H9 (cell line): ENCODE measurements at places on chromosomes 12 and 14. TPM values are rescaled to one million over a fixed set of nuclear protein-coding genes. Genes with fewer than 3 reads are reported as not detected.
A peak's percentile ranks its signal among the peaks of the same experiment; 100 is the strongest.

DNA sequence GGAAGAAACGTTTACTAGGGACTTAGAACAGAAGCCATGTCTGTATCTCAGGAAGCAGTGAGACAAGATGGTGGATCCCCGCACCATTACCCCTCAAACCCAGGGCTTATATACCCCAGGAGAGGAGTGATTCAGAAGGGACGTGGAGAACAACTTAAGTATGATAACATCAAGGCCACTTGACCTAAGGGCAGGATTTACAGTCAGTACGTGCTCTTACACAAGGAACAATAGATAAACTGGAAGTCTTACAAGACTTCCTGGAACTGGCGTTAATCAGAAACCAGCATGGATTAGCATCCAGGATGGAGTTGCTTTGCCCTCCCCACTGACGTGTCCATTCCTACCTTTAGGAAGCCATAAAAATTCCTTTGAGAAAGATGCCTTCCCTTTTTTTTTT lies 8.6 kb upstream of the ETFBKMT start:
- DNase-seq = no peak

- no peak for DNase-seq
Measured at GRCh38 chr14:96201157-96201556, 3.5 kb upstream of the BDKRB2 start.

DNA sequence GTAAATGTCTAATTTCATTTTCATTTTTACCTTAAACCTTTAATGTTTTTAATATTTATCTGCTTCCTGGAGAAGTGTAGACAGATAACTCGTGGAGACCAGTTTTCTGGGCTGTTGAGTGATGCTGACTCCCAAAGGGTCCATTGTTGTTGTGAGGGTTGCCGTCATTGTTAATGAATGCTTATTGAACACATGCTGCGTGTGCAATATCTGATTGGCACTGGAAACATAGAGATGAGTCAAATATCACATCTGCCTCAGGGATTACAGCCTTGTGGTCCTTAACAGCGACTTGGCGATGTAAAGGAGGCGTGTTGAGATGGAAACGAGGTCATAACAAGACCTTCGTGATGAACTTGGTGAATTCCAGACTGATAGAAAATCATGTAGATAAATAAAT lies 85.9 kb downstream of the FBXW8 start:
- no peak for DNase-seq

DNA sequence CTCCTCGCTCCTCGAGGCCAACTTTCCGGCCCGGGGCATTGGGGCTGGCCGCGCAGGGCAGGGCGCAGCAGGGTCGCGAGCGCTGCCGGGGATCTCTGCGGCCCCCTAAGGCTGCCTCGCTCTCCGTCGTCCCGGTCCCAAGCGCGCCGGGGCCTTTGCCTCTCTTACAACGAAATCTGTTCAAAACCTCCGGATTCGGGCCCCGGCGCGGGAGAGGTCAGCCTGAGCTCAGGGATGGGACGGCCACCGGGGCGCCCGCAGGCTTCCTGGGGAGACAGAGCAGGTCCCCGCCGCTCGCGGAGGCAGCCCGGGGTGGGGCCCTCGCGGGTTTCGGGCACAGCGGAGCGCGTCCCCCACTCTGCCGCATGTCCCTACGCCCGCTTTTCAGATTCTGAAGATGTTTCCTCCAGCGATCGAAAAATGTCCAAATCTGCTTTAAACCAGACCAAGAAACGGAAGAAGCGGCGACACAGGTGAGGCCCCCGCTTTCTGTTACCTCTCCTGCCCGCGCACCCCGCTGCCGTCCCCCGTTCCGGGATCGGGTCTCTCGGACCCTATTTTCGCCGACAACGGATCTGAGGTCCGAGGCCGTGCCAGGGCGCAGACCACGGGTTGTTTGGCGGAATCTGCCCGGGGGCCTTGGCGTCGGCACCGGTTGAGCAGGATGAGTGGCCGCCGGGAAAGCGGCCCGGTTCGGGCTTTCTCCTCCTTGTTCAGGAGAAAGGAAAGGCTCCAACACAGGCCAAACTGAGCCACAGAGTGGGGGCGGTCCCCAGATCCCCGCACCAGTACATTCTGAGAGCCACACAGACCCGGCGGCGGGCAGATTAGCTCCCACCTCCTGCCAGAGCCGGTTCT lies 1.8 kb downstream of the VSX2 start:
- peak; percentile 47 for DNase-seq

GRCh38 chr12:7096979-7097378 lies 4.7 kb upstream of the C1R start:
- no peak for DNase-seq

- no peak for DNase-seq
Measured at GRCh38 chr12:325906-326305, 63.2 kb downstream of the KDM5A start.

- DNase-seq = no peak
Measured at GRCh38 chr12:67147447-67147846, 121.7 kb upstream of the CAND1 start.

DNA sequence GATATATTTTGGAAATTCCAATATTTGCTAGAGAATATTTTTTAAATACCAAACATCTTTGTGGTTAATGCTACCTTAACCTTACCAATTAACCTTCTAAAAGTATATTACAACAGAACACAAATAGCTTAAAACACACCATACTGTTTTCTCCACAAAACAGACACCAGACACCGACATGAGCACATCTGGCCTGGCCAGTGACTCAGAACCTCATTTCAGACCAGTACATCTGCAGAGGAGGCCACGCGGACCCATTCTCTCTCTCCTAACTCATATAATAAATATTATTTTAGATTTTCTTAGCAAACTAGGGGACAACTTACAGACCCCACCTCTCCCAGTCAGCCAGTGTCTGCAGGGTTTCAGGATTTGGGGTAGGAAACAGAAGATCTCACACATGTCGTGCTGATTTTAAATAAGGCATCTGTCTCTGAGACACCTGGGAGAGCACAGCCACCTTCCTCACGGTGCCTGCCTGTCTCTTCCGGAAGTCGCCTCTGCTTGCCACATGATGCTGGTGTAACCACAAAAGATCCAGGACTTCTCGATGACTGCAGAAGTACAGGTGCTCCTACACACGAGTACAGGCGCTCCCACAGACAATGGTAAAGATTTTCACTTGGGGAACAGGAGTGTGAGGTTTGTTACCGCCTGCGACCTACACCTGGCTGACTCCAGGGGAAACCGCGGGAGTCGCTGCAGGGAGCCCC lies 9.7 kb upstream of the ANKLE2 start:
- no peak for DNase-seq

DNA sequence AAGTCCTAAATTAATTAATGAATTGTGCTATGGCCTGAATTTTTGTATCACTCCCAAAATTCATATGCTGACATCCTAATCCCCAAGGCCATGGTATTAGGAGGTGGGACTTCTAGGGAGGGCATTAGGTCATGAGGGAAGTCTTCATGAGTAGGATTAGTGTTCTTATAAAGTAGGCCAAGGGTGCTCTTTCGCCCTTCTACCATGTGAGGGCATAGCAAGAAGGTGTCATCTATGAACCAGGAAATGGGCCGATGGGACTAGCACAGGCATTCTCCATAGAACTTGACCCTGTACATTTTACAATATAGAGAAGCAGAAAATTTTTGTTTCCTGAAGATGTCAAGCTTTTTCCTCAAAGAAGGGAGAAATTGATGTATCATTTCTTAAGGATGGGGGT lies 12.5 kb downstream of the SYT10 start:
- DNase-seq = peak; percentile 52

DNA sequence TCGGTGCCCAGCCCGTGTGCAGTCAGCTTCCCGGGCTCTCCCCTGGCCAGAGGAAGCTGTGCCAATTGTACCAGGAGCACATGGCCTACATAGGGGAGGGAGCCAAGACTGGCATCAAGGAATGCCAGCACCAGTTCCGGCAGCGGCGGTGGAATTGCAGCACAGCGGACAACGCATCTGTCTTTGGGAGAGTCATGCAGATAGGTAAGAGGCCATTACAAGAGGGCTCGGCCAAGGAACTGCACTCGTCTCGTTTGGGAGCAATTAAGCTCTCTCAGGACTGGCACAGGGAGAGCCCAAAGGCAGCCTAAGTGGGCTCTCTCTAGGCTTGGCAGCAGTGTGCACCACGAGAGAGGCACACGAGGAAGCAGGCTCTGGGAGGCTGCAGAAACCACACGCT lies 3.7 kb downstream of the WNT5B start:
- DNase-seq = no peak

- DNase-seq = no peak
Measured at GRCh38 chr12:68784015-68784414, 24.0 kb upstream of the MDM2 start.

DNA sequence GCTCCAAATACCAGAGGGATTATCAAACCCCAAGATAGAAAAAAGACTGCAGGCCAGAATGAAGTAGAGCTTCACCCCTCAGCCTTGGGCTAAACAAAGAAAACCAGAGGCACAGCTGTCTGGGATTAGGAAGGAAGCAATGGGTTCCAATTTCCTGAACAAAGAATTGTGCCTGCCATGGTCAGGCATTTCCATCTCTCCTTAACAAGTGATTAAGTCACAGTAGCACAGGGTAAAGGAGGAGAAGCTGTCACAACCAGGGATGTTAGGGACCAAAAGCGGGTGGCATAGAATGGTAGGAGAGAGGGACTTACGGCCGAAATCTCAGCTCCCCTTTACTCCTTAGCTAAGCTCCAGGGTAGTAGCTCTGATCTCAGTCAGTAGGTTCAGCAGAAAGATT lies 33.9 kb downstream of the SPTLC2 start:
- DNase-seq = no peak

DNA sequence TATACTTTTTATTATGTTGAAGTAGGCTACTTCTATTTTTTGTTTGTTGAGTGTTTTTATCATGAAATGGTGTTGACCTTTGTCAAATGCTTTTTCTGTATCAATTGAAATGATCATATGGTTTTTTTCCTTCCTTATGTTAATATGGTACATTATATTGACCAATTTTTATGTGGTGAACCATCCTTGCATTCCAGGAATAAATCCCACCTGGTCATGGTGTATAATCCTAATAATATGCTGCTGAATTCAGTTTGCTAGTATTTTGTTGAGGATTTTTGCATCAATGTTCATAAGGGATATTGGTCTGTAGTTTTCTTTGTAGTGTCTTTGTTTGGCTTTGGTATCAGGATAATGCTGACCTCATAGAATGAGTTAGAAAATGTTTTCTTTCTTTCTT lies 10.4 kb downstream of the OR5AU1 start:
- DNase-seq = no peak

DNA sequence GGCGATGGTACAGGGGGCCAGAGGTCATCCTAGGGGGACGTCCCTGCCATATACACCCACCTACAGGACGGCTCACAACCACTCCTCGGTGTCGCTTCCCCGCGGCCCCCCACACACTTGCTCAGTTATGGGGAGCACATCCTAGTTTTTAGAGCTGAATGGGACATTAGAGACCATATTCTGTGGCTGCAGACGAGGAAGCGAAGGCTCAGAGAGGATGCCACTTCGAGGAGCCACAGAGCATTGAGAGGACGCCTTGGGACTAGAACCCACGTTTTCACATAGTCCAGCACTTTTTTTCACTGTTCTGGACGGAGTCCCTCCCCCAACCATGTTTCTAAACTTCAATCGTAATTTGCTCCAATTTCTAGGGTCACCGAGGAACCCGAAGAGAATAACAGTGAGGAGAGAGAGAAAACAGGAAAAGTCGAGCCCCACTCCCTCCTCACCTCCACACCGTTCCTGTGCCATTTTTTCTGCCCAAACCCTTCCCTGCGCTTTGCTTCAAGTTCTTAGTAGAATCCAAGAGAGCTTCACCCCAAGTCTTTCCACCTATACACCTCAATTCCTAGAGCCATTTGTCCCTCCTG lies 641 bp upstream of the ASCL1 start:
- DNase-seq = no peak

DNA sequence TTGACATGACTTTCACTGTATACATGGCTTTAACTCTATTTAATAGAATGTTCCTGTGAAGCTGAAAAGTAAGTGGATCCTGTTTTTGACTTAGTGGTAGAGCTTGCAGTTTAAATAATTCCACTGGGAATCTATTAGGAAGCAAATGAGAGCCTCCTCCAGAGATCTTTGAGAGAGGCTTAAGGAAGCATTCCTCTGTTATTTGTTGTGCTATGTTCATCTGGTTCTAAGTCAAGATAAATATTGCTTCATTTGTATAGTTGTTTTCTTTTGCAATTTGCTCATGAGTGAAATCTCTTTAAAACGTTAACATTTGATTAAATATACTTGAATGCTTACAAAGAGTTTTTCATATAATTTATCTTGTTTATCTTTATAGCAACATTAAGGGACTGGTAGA lies 70.4 kb downstream of the TMTC2 start:
- DNase-seq = no peak

- DNase-seq = no peak
Measured at GRCh38 chr12:109595321-109595902, 21.8 kb downstream of the MVK start.

DNA sequence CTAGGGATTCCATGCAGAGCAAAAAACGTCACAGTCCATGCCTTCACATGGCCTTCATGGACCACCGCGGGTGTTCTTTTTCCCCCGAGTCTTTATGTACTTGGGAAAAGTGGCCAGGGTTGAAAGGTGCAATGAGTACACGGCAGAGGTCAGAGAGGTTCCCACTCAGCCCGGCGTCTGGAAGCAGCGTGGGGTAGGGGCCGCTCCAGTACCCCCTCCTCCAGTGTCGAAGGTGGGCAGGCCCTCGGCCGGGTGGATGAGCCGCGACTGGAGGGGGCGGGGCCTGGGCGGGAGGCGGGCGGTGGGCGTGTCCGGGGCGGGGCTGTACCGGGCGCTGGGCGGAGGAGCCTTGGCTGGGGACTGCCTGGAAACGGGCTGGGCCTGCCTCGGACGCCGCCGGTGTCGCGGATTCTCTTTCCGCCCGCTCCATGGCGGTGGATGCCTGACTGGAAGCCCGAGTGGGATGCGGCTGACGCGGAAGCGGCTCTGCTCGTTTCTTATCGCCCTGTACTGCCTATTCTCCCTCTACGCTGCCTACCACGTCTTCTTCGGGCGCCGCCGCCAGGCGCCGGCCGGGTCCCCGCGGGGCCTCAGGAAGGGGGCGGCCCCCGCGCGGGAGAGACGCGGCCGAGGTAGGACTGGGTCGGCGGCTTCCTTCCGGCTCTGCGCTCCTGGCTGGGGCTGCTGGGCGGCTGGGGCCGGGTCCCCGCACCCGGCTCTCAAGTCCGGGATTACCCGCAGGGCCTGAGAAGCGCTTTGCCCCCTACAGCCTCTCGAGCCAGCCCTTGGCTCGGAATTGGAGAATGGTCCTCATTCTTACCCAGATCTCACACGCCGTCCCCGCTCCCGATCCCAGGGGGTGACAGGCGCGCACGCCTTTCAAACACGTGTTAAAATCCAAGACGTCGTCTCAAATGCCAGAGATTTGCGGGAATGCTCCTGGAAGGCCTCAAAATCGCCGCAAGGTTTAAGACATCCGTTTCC lies at the start of gene RXYLT1:
TSS of gene RXYLT1 (plus strand) at position 412 of the 984 bp plus-strand sequence. CDS start at position 464, 52 bp downstream.
- peak; percentile 95 for DNase-seq

GRCh38 chr12:2857021-2857431 lies at the start of gene TEX52:
Gene TEX52, minus strand, starts transcription at chr12:2857039. Its CDS starts 13 bp downstream, at chr12:2857026.
- peak; percentile 86 for DNase-seq

- DNase-seq = no peak
Measured at GRCh38 chr14:24944800-24945199, 105.1 kb downstream of the STXBP6 start.

Gene ANO4
- total RNA-seq = 5.7 and 6.1 TPM in 2 replicates

Gene LRRK2
- 0.11 and 0.17 TPM in 2 replicates for total RNA-seq

Gene MIP
- total RNA-seq = 0.17 TPM in 1 of 2 replicates, not detected in the other

Gene TMEM179
- total RNA-seq = 11.1 and 11.4 TPM in 2 replicates

Gene LALBA
- total RNA-seq = not detected in 2 replicates

Gene LGMN
- total RNA-seq = 55.0 and 55.3 TPM in 2 replicates

Gene BATF
- not detected in 2 replicates for total RNA-seq

Gene SERPINA3
- total RNA-seq = not detected in 2 replicates

Gene RTL1
- total RNA-seq = not detected in 2 replicates

Gene P3H3
- total RNA-seq = 55.0 and 60.2 TPM in 2 replicates

Gene SLC4A8
- 18.0 and 26.3 TPM in 2 replicates for total RNA-seq

Gene LGALS3
- total RNA-seq = 3.7 and 4.0 TPM in 2 replicates
